ENCODE measurements at places on chromosomes 2 and 18. TPM values are rescaled to one million over a fixed set of nuclear protein-coding genes. Genes with fewer than 3 reads are reported as not detected.

Gene C2orf72
- total RNA-seq = 0.50 TPM

Gene TUBB8B
- not detected for total RNA-seq

Gene COL4A3
- total RNA-seq = not detected

Gene C2orf81
- total RNA-seq = 3.8 TPM

Gene AGPS
- total RNA-seq = 64.8 TPM

Gene CDH2
- total RNA-seq = 0.17 TPM

Gene PREB
- total RNA-seq = 77.0 TPM

Gene SLC30A3
- total RNA-seq = 0.59 TPM

Gene PKDCC
- total RNA-seq = 0.13 TPM

Gene SCYGR4
- total RNA-seq = not detected

Gene CPS1
- 2.4 TPM for total RNA-seq

Gene GAD1
- total RNA-seq = 0.55 TPM

Gene ADAM23
- 0.57 TPM for total RNA-seq

Gene EIF5B
- 96.3 TPM for total RNA-seq

Gene HOXD13
- not detected for total RNA-seq

Gene MAP3K20
- 11.3 TPM for total RNA-seq

Gene HADHA
- 124 TPM for total RNA-seq

Gene SNED1
- total RNA-seq = 0.63 TPM

Gene MOGAT1
- not detected for total RNA-seq

Gene MALL
- total RNA-seq = 0.50 TPM

Gene GALNT13
- not detected for total RNA-seq

Gene PPP1R1C
- total RNA-seq = not detected

Gene DSEL
- 0.15 TPM for total RNA-seq
